ENCODE measurements at places on chromosomes 1 and 21. TPM values are rescaled to one million over a fixed set of nuclear protein-coding genes. Genes with fewer than 3 reads are reported as not detected.

The GJA8 gene
- polyA plus RNA-seq = not detected

The EPHB2 gene
- polyA plus RNA-seq = 15.2 TPM

- DNase-seq = no peak
Measured at GRCh38 chr1:47705517-47706130, 267.8 kb downstream of the FOXD2 start.

The TMEM200B gene
- 5.6 TPM for polyA plus RNA-seq

GRCh38 chr1:22976461-22977243, 4.0 kb upstream of the LACTBL1 start:
- DNase-seq = peak; percentile 42

DNA sequence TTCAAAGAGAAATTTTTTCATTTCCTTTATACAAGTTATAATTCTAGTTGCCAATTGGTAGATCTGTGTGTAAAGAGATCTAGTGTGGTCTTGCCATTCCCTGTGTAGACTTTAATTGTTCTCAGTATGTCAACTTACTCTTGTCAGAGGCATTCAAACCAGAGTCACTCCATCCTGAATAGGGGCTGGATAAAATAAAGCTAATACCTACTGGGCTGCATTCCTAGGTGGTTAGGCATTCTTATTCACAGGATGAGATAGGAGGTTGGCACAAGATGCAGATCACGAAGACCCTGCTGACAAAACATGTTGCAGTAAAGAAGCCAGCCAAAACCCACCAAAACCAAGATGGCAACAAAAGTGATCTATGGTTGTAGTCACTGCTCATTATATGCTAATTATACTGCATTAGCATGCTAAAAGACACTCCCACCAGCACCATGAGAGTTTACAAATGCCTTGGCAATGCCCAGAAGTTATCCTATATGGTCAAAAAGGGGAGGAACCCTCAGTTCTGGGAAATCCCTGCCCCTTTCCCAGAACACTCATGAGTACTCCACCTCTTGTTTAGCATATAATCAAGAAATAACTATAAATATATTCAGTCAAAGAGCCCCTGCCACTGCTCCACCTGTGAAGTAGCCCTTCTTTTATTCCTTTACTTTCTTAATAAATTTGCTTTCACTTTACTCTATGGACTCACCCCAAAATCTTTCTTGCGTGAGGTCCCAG, 74.0 kb upstream of the ADAMTS5 start:
- DNase-seq = no peak

GRCh38 chr21:14712121-14712715, 166.1 kb upstream of the SAMSN1 start:
- no peak for DNase-seq

The SLC45A1 gene
- 0.81 TPM for polyA plus RNA-seq

GRCh38 chr1:84998642-84999280, 1.8 kb upstream of the MCOLN2 start:
- no peak for DNase-seq

GRCh38 chr1:218294546-218294945, 9.5 kb downstream of the RRP15 start:
- DNase-seq = no peak

DNA sequence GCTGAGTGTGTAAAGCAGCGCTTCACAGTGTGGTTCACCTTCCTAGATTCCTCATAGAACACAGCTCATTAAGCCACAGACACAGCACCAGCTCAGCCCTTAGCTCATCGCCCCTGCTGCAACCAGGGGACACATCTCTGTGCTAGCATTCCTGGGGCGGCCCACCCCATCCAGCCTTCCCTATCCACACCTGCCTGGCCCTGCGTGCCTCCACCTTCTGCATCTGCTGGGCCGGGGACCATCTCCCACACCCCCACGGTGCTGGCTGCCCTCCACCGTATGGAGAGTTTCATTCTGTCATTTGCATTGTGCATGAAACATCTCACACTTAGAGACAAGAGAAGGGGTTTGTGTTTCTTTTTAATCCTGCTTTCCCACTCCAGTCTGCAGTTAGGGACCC, 35.8 kb upstream of the PRSS38 start:
- no peak for DNase-seq

Data from hindlimb muscle (tissue), 1 donor.